ENCODE measurements at places on chromosomes 16 and 17.

DNA sequence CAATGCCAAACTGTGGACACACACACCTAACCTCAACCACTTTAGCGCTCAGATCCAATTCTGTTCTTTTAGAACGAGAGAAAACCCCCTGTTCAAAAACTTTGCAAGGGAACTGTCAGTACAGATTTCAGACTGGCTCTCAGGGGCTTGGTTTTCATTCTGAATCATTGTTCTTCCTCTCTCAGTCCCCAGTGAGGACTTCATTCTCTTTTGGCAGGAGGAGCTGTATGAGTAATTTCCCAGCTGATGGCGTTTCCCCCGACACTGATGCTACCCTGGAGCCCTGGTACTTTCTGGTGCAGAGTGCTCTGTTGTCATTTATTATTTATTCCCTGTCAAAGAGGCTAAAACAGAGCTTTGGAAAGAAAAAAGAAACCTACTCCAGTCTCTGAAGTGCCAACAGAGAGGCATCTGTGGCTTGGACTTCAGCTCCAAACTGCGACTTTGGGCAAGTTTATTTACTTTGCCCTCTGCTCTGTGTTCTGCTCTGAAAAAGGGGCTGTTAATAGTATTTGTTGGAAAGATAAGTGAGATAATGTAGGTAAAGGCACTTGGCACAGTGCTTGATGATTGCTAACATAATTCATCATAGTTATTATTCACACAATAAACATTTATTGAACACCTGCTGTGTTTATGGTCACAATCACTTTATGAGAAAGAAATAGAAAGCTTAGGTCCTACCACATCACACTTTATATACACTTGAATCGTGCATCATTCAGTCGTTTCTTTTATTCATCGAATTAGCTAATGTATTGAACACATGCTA, 28.3 kb downstream of the ETV4 start:
- no peak overlapping the region for H3K4me3 ChIP-seq
- H3K36me3 ChIP-seq, result peaks cover 86% of the 10 kb centered on the region
- H3K27ac ChIP-seq, result peak overlapping the region; percentile 42
- H3K4me1 ChIP-seq, result peaks cover 36% of the 10 kb centered on the region
- no peaks in the 10 kb centered on the region for H3K27me3 ChIP-seq

DNA sequence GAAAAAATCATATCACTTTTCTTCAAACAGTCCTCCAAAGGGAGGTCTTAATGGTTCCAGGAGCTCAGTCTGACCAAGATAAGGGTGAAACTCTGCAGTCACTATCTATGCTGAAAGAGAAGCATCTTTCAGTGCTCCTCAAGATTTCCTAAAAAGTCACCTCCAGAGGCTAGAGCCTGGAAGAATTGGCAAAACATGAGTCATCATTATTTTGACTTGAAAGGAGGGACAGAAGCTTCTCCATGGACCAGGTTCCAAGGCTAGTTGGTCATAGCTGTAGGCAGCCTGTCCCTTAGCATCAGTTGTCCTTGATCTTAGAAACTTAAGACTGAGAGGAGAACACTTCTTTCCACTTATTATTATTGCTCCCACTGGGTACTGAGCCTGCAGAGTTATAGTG, 219.0 kb upstream of the ASIC2 start:
- H3K4me3 ChIP-seq, result no peak overlapping the region
- no peak for DNase-seq
- peaks cover 45% of the 10 kb centered on the region for H3K27me3 ChIP-seq
- H3K36me3 ChIP-seq, result no peaks in the 10 kb centered on the region
- no peak overlapping the region for H3K27ac ChIP-seq

DNA sequence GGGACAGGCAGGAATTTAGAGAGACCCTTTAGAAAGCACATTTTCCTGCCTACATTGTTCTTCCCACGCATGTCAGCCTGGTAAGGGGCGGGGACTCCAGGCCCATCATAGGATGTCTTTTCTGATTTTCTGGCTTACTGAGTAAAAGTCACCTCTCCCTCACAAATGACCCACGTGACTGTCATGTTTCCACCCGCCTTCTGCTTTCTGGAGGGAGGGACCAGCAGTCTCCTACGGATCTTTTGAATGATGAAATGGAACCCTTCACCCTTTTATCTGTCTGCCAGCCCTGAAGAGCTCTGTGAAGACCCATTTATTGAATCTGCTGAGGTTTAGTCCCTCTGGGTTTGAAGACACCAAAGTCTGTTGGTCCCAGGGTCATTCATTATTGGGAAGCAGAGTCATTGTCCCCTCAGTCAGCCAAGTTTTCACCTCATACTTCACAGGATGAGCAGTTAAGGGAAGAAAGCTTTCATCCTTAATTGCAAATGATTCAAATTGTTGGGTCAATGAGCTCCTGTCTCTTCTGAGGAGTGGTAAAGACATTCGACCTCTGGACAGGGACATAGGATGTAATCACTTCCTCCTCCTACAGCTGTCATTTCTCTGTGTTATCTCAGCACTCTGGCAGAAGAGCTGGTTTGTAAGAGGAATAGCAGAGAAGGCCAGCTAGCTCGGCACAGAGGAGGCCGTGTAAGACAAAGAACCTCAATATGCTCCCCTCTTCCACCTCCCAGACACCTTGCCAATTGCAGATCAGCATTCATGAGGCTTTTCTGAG, 446.1 kb downstream of the HS3ST3B1 start:
- DNase-seq, result no peak
- no peaks in the 10 kb centered on the region for H3K36me3 ChIP-seq
- H3K27me3 ChIP-seq, result peaks cover 6% of the 10 kb centered on the region
- no peak overlapping the region for H3K4me3 ChIP-seq
- H3K27ac ChIP-seq, result no peak overlapping the region

DNA sequence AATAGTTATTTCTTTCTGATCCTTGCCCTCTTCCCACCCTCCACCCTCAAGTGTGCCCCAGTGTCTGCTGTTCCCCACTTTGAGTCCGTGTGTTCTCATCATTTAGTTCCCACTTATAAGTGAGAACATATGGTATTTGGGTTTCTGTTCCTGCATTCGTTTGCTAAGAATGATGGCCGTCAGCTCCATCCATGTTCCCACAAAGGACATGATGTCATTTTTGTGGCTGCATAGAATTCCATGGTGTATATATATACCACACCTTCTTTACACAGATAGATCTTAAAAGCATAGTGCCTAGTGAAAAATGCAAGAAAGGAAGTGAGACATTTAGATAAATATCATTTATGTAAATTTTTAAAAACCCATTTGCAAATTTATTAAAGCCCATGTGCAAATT, 33.1 kb downstream of the HS3ST2 start:
- no peak for DNase-seq
- H3K4me3 ChIP-seq, result no peak overlapping the region
- no peaks in the 10 kb centered on the region for H3K36me3 ChIP-seq
- H3K27ac ChIP-seq, result no peak overlapping the region

GRCh38 chr16:88713568-88714419, 7.5 kb downstream of the CTU2 start:
- peaks cover 2% of the 10 kb centered on the region for H3K4me1 ChIP-seq
- no peak for DNase-seq
- no peak overlapping the region for H3K27ac ChIP-seq
- H3K4me3 ChIP-seq, result no peak overlapping the region
- H3K27me3 ChIP-seq, result no peaks in the 10 kb centered on the region

GRCh38 chr16:81263470-81264220, 25.2 kb downstream of the BCO1 start:
- no peaks in the 10 kb centered on the region for H3K27me3 ChIP-seq
- no peak overlapping the region for H3K27ac ChIP-seq
- no peak overlapping the region for H3K4me3 ChIP-seq
- no peak for DNase-seq
- peaks cover 22% of the 10 kb centered on the region for H3K4me1 ChIP-seq

GRCh38 chr17:2396192-2396567, 4.7 kb downstream of the MNT start:
- peak overlapping the region; percentile 87 for H3K4me3 ChIP-seq
- H3K36me3 ChIP-seq, result no peaks in the 10 kb centered on the region
- no peak for DNase-seq
- H3K27me3 ChIP-seq, result no peaks in the 10 kb centered on the region
- peaks cover 87% of the 10 kb centered on the region for H3K4me1 ChIP-seq

All from left ventricle myocardium inferior (tissue), 1 donor.